ENCODE measurements at places on chromosomes 12 and 14.
A peak's percentile ranks its signal among the peaks of the same experiment; 100 is the strongest.

DNA sequence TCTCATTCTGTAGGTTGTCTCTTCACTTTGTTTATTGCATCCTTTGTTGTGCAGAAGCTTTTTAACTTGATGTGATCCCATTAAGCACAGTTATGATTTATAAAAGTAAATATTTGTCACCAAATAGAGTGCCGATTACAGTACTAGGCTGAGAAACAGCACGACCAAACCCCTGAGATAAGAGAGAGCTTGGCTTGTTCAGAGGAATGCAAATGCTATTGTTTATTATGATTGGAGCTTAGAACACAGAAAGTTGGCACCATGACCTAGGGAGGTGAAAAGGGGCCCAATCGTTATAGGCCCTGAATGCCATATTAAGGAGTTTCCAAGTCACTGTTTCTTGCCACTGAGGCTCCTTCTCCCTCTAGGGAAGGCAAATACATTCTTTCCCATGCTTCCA, 214.9 kb downstream of the KITLG start:
- DNase-seq = no peak

DNA sequence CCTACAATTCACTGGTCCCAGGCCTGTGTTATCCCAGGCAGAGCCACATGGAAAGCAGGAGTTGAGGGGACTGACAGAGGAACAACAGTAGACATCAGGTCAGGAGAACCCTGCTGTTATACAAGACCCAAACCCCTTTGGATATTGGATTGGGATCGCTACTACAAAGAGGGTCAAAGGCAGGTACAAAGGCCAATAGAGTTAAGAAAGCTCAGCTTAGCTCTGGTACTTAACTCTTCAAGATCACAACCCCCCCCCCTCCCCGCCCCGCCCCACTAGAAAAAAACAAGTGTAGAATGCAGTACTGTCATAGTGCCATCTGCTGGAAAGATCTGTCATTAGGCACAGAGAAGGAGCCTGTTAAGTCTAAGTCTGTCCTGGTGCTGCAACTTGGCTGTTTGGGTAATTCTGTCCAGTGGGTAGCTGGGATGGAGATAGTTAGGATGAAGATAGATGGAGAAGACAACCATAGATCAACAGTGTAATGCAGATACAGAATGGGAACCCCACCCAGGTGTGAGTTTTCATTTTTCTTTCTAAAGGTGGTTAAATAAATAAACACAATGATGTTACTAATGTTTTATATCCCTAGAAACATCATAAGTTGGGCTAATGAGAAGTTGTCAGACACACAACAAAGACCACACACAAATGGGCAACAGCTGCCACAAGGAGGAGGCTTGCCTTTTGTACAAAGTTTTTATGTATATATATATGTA, 17.2 kb downstream of the REM2 start:
- peak; percentile 52 for DNase-seq

- DNase-seq = no peak
These were observed 102.7 kb upstream of the NAV3 start for GRCh38 chr12:77728018-77728417.

- no peak for DNase-seq
These were observed 182.7 kb upstream of the SFSWAP start for GRCh38 chr12:131528144-131528543.

GRCh38 chr12:28051516-28052354, 79.2 kb upstream of the PTHLH start:
- no peak for DNase-seq

GRCh38 chr12:40762072-40762471, 69.8 kb downstream of the CNTN1 start:
- no peak for DNase-seq

DNA sequence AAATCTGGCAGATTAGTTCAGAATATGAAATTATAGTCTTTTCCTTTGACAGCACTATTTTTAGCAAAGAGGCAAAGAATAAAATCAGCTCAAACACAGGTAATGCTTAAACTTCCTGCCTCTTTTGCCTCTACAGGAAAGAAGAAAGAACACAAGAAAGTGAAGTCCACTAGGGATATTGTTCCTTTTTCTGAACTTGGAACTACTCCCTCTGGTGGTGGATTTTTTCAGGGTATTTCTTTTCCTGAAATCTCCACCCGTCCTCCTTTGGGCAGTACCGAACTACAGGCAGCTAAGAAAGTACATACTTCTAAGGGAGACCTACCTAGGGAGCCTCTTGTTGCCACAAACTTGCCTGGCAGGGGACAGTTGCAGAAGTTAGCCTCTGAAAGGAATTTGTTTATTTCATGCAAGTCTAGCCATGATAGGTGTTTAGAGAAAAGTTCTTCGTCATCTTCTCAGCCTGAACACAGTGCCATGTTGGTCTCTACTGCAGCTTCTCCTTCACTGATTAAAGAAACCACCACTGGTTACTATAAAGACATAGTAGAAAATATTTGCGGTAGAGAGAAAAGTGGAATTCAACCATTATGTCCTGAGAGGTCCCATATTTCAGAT, 17.4 kb downstream of the TMPO start:
- peak; percentile 29 for DNase-seq

DNA sequence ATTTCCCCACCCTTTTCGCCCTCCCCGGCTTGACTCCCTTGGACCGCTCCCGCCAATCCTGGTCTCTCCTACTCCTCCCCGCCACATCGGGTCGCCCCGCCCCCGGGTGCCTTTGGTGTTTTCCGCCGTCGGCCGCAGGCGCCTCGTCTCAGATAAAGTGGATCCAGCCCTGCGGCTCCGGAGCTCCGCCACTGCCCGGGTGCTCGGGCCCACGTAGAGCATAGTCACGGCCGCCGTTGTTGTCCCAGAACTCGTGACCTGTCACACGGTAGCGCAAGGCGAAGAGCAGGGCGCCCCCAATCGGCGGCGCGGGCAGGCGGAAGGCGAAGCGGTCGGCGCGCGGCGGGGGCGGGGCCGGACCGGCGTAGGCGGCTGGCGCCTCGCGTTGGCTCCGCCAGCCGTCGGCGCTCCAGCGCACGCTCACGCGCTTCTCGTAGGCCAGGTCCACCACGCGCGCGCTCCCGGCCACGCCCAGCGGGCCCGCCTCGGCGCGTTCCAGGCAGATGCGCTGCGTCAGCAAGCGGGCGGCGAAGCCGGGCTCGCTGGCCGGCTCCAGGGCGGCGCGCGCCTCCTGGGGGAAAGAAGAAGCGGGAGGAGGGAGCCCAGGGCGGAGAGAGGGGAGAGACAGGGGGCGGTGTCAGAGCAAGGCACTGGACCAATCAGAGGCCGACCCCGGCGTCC, 1.2 kb downstream of the PPP1R3E start:
- DNase-seq = peak; percentile 90

DNA sequence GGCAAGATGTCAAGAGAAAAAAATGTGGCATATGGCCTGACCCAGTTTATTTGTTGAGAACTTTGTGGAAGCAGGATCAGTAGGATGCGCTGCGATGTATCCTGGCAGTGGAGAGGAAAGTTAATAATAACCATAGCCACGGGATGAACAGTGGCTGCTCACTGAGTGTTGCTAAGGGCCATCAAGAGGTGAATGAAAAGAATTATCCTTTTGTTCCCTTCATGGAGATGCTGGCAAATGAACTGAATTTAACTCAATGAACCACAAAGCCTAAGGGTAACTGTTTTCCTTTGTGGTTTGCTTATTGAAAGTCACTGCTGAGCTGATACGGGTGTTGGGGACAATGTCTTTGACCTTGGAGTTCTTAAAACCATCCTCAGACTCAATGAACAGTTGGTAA, 476.5 kb downstream of the APAF1 start:
- no peak for DNase-seq

DNA sequence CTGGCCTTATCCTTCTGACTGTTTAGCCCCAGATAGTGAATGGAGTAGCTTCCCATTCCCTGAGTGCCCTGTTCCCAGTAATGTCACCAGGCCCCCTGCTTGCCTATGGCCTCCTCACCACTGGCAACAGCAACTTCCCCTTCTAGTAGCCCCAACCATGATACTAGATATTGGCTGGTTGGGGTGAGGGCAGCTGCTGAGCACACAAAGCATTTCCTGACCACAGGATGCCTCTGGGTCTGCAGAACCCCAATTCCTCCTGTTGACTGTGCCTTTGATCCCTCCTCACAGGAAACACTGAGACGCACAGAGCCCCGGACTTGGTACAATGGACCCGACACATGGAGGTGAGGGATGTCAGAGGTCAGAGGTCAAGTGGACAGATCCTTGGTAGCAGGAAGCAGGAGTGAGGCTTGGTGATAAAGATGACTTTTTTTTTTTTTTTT, 597 bp downstream of the SOAT2 start:
- DNase-seq = no peak

DNA sequence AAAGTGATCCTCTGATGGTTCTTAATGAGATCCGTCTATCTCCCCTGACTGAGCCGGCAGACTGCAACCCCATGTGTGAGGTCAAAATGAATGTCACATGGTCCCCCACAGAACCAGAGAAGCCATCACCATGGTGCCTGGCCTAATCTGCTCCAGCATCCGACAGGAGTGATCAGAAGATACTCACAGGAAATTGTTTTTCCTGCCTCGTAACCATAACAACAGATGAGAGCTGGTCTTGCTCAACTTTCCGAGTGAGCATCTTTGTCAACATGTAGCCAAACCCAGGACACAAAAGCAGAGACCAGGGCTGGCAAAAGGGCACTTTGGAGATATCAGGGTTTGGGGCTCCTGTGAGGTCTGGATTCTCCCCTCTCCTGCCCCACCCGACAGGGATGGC, 72.1 kb upstream of the C14orf180 start:
- no peak for DNase-seq

GRCh38 chr12:93714382-93714781, 37.2 kb downstream of the CRADD start:
- no peak for DNase-seq

DNA sequence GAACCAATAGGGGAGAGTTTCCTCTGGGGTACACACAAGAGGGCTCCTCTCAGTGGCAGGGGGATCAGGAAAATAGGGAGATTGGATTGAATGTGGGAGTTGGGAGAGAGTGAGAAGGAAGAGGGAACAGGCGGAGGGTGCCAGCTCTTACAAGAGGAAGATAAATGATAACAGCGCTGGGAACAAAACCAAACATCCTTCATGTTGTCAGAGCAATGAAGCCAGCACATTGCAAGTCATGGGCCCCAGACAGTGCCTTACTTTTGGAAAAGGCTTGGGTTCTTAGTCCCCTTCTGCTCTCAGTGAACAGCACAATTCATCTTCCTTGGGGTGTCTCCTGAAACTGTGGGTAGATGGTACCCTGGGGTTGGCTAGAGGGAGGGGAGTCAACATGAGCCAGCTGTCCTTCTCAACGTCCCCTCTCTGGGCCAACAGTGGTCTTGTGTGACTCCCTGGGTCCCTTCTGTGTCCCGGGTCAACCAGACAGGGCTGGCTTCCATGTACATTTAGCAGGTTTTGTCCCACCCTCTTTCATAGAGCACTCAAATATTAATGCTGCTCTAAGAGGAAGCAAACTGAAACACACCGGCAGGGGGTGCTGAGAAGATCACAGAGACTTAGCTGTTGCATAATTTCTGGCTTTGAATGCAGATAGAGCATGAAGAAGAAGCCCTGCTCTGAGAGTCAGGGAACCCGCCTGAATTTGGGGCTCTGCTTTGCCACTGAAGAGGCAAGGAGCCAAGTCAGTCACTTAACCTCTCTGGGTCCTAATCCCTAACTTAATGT, 138.5 kb downstream of the ESRRB start:
- DNase-seq = no peak

- no peak for DNase-seq
These were observed 102.2 kb downstream of the TMX1 start for GRCh38 chr14:51342226-51342625.

- DNase-seq = no peak
These were observed 581 bp downstream of the CD69 start for GRCh38 chr12:9760120-9760519.

- DNase-seq = no peak
These were observed 64.0 kb upstream of the RIN3 start for GRCh38 chr14:92449404-92450181.

DNA sequence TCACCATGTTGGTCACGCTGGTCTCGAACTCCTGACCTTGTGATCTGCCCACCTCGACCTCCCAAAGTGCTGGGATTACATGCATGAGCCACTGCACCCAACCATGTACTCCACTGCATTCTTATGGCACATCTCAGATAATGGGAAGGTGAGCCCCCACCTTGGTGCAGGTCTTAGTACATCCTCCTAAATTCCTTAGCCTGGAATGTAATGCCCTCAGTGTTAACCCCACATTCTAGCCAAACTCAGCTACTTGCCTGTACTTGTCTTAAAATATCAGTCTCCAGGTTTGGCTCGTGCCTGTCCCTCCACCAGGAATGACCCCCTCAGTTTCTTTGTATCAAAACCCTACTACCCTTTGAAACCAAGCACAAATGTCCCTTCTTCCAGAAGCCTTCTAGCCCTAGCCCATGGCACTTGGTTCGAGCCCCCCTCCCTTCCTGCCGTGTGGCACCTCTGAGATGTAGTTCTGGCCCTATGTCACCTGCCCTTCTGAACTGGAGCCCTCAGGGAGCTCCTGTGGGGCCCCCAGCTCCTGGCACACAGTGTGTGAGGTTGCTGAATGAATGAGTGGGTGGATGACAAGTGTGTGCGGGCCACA, 8.4 kb downstream of the KCNH3 start:
- no peak for DNase-seq

- DNase-seq = no peak
These were observed 15.4 kb upstream of the CTDSP2 start for GRCh38 chr12:57861967-57862366.

DNA sequence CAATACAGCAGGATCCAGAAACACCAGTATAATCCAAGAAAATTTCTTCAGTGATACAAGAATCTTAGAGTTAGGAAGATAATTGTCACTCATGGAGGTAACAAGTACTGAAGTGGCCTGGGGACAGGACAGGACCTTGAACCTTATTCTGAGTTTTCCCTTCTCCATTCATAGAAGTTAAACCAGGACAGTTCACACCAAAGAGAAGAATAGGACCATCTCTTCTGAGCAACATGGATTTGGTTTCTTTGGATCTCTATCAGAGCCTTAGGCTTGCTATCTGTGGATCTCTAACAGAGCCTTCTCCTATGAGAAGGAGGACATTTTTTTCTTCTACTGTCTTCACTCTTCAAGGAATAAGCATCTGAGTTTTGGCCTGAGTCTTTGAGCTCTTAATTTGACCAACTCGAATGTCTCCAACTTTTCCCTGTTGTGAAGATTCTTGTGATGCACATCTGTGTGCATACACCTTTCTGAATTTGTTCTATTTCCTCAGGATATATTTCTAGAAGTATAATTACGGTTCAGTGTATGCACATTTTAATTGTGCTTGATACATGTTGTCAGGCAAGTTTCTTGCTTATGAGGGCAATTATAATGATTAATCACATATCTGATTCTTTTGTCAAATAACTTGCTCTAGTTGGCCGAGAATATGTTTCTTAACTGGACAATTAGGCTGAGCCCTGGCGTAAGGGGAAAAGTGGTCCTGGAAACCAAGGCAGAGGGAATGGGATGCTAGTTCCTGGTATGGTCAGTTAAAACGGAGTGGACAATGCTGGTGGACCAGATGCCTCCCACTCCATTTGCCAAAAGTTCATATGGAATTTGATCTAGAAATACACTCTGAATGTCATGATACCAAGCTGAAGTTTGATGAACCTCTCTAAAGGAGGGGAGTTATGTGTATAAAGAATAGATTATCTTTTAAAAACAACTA, 6.6 kb downstream of the KRT6A start:
- DNase-seq = no peak

- DNase-seq = no peak
These were observed 679 bp downstream of the ARF6 start for GRCh38 chr14:49893309-49894213.

- no peak for DNase-seq
These were observed 60.3 kb upstream of the GALNT9 start for GRCh38 chr12:132389526-132390286.
